Sigmoid colon (tissue), 7 donors: ENCODE measurements at places on chromosomes 7 and 10.

DNA sequence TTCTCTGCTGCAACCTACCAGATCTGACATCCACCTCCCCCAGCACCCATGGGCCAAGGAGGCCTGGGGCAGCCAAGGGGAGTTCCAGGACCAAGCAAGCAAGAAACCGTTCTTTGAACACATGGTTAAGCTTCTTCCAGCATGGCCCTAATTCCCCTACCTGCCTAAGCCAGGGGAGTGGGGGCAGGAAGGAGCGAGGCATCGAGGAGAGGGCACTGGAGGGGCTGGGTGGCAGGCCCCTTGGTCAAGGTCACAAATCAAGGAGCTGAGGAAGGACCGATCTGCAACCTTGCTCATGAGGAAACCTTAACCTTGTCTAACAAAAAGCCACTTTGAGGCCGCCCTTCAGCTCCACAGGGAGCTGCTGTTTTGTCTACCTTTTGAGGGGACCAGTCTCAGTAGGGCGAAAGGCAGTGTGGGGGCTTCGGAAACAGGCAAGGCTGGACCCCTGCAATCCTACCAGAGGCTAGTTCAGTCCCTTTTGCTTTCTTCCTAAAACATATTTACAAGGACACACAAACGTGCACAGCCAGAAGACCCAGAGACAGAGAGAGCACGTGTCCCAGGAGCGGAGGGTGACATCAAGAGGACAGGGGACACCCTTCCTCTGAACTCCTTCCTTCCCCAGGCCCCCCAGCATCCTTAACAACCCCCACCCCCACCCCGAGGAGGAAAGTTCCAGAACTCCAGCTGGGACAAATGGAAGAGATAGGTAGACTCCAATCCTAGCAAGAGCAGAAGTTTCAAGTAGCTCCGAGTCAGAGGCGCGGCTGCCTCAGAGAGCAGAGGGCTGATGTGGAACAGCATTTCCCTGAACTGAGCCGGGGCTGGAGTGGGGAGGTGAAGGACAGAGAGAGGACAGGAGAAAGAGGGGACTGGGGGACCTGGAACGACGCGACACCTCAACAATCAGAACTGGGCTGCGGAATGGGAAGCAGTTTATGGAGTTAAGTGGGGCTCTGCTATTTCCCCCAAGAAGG is 28.2 kb downstream of the SPOCK2 start:
- no peak for DNase-seq

DNA sequence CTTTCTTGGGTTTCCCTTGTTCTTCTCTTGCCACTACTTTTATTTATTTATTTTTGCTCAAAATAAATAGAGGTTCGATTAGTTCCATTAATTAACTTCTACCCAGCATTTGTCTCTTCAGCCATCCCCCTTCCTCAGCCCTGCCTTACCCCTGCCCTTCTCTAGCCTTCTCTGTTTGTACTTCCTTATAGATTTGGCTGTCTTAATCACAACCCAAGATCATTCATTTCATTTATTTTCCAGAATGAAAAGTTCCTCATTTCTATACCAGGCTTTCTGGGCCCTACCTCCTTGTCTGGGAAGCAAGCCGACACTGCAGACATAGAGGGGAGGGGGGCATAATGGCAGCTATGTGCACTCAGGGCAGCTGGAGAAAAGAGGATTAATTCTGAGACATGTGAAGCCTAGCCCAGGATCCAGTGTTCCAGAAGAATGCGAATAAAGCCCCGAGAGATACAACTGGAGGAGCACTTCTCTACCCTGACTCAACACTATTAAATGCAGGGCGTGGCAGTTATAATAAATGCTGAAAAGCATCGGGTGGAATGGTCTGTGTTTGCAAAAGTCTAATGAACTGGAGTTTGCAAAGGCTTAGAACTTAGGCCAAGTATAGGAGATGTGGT is 6.4 kb upstream of the PDCD4 start:
- no peak for DNase-seq

DNA sequence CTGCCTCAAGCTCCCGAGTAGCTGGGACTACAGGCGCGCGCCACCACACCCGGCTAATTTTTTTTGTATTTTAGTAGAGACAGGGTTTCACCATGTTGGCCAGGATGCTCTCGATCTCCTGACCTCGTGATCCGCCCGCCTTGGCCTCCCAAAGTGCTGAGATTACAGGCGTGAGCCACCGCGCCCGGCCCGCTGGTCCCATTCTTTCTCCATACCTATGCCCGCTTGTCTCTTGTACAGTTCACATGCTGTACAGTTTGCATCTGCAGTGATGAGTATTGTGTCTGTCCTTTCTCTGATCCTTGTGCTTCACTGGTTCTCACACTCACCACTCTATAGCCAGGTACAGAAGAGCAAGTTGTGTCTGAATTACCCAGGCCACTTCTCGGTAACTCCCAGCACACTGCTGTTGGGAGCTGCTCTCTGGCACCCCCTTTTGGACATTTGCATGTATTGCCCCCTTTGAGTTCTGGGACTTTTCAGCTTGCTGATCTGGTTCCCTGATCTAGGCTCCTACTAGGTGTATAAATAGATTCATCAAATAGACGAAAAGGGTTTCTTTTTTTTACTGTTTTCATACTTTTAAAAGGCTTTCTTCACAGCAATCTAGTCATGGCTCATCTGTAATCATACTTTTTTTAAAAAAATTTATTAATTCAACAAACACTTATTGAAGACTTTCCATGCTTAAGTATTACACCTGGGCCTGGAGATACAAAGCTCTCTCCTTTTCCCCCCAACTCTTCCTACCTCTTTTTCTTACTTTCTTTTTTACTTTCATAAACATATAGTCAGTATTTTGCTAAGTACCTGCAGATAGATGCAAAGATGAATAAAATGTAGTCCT is 53.5 kb downstream of the AOAH start:
- DNase-seq = no peak

GRCh38 chr7:45584261-45585210 is 10.4 kb downstream of the ADCY1 start:
- DNase-seq = peak; percentile 50
